ENCODE measurements at places on chromosomes 5 and 9. TPM values are rescaled to one million over a fixed set of nuclear protein-coding genes. Genes with fewer than 3 reads are reported as not detected.

The CCL27 gene
- not detected for total RNA-seq

GRCh38 chr5:54537725-54538124, 20.2 kb downstream of the SNX18 start:
- no peak for DNase-seq
- H3K4me3 ChIP-seq = no peak overlapping the region
- H3K4me1 ChIP-seq = peaks cover 59% of the 10 kb centered on the region
- H3K36me3 ChIP-seq = no peaks in the 10 kb centered on the region

DNA sequence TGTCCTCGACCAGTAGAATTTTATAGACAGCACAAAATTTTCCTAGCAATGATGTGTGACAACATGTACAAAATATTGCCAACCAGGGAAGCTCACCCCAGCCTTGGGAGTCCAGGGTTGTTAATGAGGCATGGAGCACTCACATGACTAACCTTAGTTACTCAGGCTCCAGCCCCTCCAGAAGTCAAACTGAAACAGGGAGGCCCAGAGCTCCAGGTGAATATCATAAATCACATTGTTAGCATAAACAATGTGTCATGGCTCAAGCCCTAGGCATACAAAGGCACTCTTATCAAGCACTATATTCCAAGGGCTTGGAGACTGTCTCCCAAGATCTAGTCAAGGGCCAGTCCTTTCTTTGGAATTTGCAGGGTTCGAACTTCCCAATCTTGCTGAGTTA, 44.4 kb downstream of the TNFAIP8 start:
- H3K27me3 ChIP-seq = no peaks in the 10 kb centered on the region
- peak overlapping the region; percentile 64 for H3K27ac ChIP-seq
- no peak overlapping the region for H3K4me3 ChIP-seq
- DNase-seq = peak; percentile 23
- no peaks in the 10 kb centered on the region for H3K36me3 ChIP-seq
- H3K4me1 ChIP-seq = peaks cover 29% of the 10 kb centered on the region

GRCh38 chr5:128528637-128529255, 9.3 kb downstream of the FBN2 start:
- no peak overlapping the region for H3K27ac ChIP-seq
- H3K27me3 ChIP-seq = no peaks in the 10 kb centered on the region
- no peaks in the 10 kb centered on the region for H3K4me1 ChIP-seq
- H3K4me3 ChIP-seq = no peak overlapping the region

DNA sequence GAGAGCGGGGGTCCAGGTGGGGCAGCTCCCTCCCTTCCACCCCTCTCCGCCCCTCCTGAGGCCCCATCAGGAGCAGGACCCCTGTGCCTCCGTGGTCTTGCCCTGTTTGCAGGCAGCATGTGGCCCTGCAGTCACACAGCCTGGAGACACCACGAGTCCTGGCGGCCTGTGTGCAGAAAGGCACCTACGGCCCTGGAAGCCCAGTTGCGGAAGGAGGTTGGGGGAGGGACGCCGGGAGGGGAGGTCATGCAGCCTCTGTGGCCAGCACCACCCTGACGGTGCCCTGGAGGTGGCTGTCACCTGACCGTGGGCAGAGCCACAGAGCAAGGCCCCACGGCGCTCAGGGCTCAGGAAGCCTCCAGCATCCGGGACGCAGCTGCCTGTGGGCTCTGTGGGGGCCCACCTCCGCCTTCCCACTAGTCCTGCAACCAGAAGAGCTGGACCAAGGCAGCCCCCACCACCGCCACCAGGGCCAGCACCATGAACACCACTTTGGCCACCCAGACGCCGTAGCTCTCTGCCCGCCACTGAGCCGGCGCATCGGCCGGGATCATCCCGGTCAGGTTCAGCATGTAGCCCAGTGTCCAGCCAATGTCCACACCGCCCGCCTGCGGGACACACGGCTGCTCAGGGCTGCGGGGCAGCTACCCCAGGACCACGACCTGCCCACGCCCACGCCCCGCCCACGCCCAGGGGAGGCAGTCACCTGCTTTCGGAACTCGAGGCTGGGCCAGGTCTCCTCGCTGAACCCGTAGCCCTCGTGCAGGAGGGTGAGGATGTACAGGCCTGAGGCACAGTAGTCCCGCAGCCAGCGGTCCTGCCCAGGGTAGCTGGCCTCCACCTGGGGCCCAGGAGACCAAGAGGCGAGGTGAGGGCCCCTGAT, 6.4 kb downstream of the ENTPD8 start:
- H3K4me1 ChIP-seq = peaks cover 27% of the 10 kb centered on the region
- H3K4me3 ChIP-seq = no peak overlapping the region
- no peaks in the 10 kb centered on the region for H3K27me3 ChIP-seq
- H3K36me3 ChIP-seq = no peaks in the 10 kb centered on the region
- H3K27ac ChIP-seq = no peak overlapping the region

- no peak for DNase-seq
- H3K27me3 ChIP-seq = no peaks in the 10 kb centered on the region
- no peak overlapping the region for H3K4me3 ChIP-seq
- H3K4me1 ChIP-seq = no peaks in the 10 kb centered on the region
- no peak overlapping the region for H3K27ac ChIP-seq
Observed at GRCh38 chr5:96014395-96014794, 52.7 kb upstream of the ELL2 start.

DNA sequence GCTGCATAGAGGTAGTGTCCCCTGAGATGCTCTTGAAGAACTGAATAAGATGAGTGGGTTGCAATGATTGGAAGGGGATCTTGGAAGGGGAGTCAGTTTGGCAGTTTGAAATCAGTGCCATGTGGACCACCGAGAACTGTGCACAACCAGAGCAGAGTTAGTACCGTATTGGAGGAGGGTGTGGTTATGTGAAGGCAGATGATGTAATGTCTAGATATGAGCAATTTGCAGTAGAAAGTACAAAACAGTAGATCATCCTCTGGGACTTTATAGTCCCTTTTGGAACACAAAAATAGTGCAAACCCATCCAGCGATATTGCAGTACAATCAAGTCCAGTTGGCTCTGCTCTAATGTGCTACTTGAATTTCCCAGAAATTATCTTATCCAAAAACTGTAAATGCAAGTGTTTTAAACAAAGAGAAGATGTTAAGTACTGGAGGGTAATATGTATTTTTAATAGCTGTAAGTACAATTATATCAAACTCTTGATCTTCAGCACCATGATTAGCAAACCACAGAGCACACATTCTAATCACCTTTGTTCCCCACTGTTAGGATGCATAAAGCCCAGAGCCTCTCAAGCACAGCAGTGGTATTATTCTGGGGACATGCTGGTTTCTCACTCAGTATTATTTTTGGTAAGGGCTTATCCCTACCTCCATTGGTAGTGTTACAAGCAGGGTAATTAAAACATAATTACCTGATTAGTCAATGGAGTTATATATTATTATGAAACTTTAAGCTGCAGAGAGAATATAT, 41.5 kb downstream of the MEGF10 start:
- no peak for DNase-seq
- H3K27me3 ChIP-seq = no peaks in the 10 kb centered on the region
- no peak overlapping the region for H3K4me3 ChIP-seq
- no peaks in the 10 kb centered on the region for H3K4me1 ChIP-seq
- H3K36me3 ChIP-seq = no peaks in the 10 kb centered on the region

The SPINK7 gene
- not detected for total RNA-seq

The CAAP1 gene
- total RNA-seq = 54.9 TPM

The SLC6A7 gene
- not detected for total RNA-seq

DNA sequence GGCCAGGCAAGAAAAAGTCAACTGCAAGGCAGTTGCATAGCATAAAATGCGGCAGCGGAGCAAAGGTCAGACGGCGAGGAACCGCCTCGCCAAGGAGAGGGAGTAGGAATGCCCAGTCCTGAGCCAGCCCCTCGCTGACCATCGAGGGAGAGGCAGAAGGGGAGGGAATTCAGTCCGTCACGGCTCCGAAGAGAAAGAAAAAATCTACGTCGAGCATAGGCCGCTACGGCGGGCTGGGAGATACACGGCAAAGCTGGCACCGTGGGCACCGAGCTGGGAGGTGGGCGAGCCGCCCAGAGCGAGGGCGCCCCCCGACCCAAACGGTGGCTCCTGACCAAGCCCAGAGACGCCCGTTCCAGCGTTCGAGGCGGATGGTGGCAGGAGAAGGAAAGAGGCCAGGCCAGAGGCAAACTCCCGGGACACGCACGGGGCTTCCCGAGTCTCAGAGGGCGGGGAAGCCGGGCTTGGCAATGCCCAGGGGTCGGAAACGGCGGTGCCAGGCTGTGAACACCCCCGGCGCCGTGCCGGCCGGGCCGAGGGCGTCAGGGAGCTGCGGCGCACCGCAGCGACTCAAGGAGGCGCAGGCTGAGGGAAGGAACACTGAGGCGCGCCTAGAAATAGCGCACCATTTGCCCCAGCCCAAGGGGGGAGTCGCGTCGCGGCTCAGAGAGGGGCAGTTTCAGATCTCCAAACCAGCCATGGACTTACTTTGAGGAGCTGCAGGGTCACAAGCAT, 518 bp downstream of the SPRY4 start:
- peaks cover 18% of the 10 kb centered on the region for H3K4me1 ChIP-seq
- H3K27ac ChIP-seq = peak overlapping the region; percentile 86
- DNase-seq = peak; percentile 55
- H3K4me3 ChIP-seq = peak overlapping the region; percentile 85
- H3K27me3 ChIP-seq = no peaks in the 10 kb centered on the region

DNA sequence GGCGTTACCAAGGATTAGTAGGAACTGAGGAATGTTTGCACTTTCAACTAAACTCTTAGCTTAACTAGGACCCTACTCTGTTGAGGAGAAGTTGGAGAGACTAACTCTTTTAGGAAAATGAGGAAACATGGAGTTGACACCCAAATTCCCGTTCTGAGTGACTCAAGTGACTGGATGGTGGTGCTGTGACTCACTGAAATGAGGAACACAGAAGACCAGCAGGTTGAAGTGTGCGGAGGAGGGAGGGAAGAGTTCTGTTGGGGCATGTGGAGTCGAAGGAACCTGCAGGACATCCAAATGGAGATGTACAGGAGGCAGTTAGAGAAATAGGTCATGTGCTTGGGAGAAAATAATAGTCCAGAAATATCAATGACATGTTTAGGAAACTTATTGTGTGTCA, 8.2 kb downstream of the HEXB start:
- no peak overlapping the region for H3K4me3 ChIP-seq
- H3K27me3 ChIP-seq = no peaks in the 10 kb centered on the region
- no peak overlapping the region for H3K27ac ChIP-seq

- no peak for DNase-seq
- H3K36me3 ChIP-seq = no peaks in the 10 kb centered on the region
- peaks cover 5% of the 10 kb centered on the region for H3K4me1 ChIP-seq
- no peaks in the 10 kb centered on the region for H3K27me3 ChIP-seq
Observed at GRCh38 chr5:144548936-144549335, 378.3 kb downstream of the KCTD16 start.

- no peaks in the 10 kb centered on the region for H3K36me3 ChIP-seq
- no peaks in the 10 kb centered on the region for H3K4me1 ChIP-seq
- H3K27me3 ChIP-seq = no peaks in the 10 kb centered on the region
- DNase-seq = no peak
Observed at GRCh38 chr5:142342128-142342981, 17.5 kb upstream of the SPRY4 start.

DNA sequence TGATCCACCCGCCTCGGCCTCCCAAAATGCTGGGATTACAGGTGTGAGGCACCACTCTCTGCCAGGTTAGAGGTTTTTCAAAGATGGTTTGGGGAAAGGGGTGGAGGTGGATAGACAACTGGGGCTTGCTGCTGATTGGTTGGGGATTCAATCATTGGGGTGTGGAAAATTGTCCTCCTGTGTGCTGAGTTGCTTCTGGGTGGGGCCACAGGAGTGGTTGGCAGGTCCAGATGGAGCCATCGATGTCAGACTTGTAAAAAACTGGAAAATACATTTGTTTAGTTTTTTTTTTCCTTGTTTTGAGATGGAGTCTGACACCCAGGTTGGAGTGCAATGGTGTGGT, 61.9 kb upstream of the CLINT1 start:
- peaks cover 50% of the 10 kb centered on the region for H3K4me1 ChIP-seq
- no peak overlapping the region for H3K4me3 ChIP-seq
- no peak overlapping the region for H3K27ac ChIP-seq
- H3K27me3 ChIP-seq = no peaks in the 10 kb centered on the region

DNA sequence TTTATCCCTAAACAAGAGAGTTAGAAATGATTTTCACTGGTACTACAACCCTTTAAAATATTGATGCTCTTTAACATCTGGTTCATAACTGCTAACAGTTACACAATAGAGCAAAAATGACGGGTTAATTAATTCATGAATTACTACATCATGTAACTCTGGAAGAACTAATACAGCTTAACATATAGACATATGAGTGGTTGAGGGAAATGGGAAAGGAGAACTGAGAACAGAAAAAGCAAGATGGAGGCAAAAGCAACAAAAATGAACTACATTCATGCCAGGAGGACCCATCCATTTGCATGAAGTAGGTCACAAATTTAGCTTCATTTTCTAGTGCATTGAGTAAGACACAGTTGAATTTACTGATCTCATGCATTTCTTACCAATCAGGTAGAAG, 61.8 kb downstream of the C9 start:
- H3K4me3 ChIP-seq = no peak overlapping the region
- H3K4me1 ChIP-seq = no peaks in the 10 kb centered on the region
- H3K27me3 ChIP-seq = no peaks in the 10 kb centered on the region
- no peaks in the 10 kb centered on the region for H3K36me3 ChIP-seq
- no peak overlapping the region for H3K27ac ChIP-seq
- DNase-seq = no peak

- H3K27ac ChIP-seq = no peak overlapping the region
- no peaks in the 10 kb centered on the region for H3K36me3 ChIP-seq
- H3K27me3 ChIP-seq = no peaks in the 10 kb centered on the region
- DNase-seq = no peak
Observed at GRCh38 chr5:37212096-37212495, 37.1 kb downstream of the CPLANE1 start.

The DDX46 gene
- total RNA-seq = 97.0 TPM

- no peaks in the 10 kb centered on the region for H3K4me1 ChIP-seq
- H3K4me3 ChIP-seq = no peak overlapping the region
- H3K36me3 ChIP-seq = no peaks in the 10 kb centered on the region
- DNase-seq = no peak
- no peak overlapping the region for H3K27ac ChIP-seq
Observed at GRCh38 chr5:117195076-117195475, 620.5 kb upstream of the SEMA6A start.

DNA sequence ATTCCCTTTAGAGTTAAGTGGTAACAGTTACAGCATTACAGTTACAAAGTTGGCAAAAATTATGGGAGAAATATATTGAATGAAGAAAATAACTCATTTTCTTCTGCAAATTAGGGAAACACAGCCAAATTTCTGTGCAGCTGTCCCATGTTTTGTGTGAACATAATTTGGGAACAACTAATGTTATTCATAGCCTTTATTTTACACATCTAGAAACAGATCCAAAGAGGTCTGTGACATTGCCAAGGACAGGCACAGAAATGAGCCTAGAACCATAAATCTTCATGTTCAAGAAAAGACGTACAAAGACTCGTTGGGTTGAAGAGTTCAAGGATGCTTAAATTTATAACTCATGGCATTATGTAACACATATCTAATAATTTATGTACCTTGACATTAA, 114.1 kb upstream of the TXNDC8 start:
- H3K27me3 ChIP-seq = no peaks in the 10 kb centered on the region
- H3K36me3 ChIP-seq = no peaks in the 10 kb centered on the region
- no peaks in the 10 kb centered on the region for H3K4me1 ChIP-seq

The CNTNAP3B gene
- total RNA-seq = 20.3 TPM

DNA sequence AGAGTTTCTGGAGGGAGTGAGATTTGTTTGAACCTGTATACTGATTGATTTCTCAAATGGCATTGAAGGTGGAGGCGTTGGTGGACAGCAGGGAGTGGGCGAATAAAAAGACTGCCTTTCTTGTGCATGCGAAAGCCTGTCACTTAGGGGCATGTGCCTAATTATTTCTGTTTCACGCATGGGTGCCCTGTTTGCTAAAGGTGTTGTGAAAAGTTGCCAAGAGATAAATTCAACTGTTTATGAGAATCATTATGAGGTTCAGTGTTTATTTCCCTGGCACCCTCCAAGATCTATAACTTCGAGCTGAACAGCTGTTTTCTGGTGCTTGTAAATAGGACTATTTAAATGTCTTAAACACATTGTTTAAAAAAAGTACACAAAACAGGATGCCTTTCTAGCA, 67.4 kb upstream of the DMRTA1 start:
- H3K27me3 ChIP-seq = no peaks in the 10 kb centered on the region
- no peak for DNase-seq
- H3K27ac ChIP-seq = no peak overlapping the region
- H3K36me3 ChIP-seq = no peaks in the 10 kb centered on the region
- H3K4me3 ChIP-seq = no peak overlapping the region

Measured in thyroid gland (tissue), 4 donors.